Activated CD4-positive, alpha-beta T cell treated with anti-CD3 and anti-CD28 coated beads, Interleukin-2, amount 50 U/mL, for 4 hours (primary cell): ENCODE measurements at places on chromosomes 16 and 17.

DNA sequence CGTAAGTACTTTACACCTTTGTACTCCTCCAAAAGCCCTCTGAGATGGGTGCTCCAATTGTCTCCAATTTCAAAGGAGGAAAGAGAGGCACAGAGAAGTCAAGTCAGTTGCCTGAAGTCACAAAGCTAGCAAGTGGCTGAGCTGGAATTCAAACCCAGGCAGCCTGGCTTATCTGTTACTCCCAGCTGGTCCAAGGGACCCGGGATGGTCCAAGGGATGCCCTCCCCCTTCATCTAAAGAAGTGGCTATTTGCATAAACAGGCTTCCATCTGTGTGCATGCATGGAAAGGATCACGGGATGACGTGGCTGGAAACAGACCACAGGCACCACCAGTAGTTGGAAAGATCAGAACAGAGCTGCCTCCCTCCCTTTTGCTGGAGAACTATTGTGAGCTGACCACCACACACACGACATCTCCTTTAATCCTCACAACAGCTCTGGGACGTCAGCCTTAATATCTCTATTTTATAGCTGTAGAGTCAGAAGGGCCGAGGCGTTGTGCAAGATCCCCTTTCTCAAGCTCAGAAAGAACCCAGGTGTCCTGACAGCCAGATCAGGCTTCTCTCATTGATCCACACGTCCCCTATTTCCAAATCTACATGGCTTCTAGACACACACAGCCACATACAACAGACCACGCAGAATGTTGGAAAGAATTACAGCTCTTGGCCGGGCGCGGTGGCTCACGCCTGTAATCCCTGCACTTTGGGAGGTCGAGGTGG lies 10.9 kb upstream of the COL1A1 start:
- DNase-seq, result no peak

DNA sequence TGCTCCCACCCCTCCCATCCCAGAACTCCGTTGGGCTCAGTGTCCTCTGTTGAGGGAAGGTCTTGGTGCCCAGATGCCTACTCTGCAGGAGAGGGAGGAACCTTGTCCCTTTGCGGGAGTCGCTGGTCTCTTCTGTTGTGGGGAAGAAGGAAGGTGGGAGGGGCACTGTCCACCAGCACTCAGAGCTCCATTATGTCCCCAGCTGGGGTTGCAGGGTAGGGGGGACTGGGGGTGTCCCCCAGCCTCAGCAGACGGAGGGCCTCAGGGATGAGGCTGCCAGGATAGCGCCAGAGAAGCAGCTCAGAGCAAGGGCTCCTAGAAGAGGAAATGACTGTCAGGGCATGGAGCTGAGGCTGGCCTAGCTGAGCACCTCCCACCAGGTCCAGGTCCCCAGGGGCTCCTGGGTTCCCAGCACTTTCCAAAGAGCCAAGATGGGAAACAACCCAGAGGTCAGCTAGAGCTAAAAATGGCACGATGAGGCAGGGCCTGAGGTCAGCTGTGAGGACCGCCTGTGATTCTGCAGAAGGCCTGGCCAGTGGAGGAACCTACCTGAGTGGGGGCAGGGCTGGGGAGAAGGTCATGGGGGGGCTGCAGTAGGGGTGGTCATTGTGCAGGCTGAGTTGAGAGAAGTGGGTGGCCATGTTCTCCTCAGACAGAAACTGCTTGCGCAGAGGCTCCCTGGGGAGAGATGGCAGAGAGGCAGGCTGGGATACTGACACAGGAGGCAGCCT lies 893 bp downstream of the HCFC1R1 start:
- no peak for DNase-seq

- no peak for DNase-seq
These were observed 1.2 kb downstream of the OR1F1 start for GRCh38 chr16:3188925-3189825.

GRCh38 chr17:64218066-64218465 lies 45.0 kb downstream of the TEX2 start:
- peak; percentile 15 for DNase-seq

- peak; percentile 57 for DNase-seq
These were observed 19.1 kb downstream of the OSBPL7 start for GRCh38 chr17:47802341-47803022.

DNA sequence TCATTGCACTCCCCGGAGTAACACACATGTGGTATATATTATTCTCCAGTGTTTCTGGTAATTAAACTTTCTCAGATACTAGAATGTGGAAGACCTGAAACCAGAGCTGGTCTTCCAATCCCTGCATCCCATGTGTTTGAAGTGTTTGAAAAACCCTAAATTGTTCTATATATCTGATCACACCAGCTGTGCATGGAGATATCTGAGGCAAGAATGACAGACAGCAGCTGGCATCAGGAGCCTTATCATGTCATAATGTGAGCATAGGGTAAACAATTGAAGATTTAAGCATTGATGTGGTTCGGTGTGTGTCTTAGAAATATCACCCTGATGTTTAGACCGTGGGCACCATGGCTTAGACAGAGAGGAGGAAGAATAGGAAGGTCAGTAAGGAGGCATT lies 251.0 kb downstream of the CDH11 start:
- DNase-seq, result no peak

DNA sequence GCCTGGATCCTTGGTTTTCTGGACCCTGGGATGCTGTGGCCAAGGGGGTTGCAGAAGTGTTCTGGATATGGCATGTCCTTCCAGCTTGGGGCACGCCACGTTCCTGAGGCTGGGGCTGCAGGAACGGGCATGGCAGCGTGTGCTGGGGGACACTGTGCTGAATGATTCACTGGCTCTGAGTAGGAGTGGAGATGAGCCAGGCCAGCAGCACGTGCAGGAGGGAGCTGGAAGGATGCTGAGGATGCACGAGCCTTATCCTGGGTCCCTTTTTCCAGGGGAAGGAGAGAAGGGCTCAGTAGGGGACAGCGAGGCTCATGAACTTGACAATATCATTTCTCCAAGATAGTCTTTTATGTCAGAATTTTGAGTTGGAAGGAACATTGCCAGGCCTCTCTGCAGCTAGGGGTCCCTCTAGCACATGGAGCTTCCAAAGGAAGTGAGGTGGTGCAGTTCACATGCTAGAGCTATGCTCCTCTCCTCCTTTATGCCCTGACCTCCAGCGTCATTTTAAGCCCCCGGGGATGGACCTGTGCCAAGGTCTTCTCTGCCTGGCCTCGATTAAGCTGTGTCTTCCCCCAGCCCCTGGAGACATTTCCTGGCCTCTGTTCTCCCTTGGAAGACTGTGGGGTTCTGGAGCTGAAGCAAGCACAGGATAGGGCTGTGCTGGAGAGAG lies 125.9 kb downstream of the OR1D5 start:
- DNase-seq, result no peak

- DNase-seq, result no peak
These were observed 10.9 kb downstream of the KIFC3 start for GRCh38 chr16:57791195-57791892.

DNA sequence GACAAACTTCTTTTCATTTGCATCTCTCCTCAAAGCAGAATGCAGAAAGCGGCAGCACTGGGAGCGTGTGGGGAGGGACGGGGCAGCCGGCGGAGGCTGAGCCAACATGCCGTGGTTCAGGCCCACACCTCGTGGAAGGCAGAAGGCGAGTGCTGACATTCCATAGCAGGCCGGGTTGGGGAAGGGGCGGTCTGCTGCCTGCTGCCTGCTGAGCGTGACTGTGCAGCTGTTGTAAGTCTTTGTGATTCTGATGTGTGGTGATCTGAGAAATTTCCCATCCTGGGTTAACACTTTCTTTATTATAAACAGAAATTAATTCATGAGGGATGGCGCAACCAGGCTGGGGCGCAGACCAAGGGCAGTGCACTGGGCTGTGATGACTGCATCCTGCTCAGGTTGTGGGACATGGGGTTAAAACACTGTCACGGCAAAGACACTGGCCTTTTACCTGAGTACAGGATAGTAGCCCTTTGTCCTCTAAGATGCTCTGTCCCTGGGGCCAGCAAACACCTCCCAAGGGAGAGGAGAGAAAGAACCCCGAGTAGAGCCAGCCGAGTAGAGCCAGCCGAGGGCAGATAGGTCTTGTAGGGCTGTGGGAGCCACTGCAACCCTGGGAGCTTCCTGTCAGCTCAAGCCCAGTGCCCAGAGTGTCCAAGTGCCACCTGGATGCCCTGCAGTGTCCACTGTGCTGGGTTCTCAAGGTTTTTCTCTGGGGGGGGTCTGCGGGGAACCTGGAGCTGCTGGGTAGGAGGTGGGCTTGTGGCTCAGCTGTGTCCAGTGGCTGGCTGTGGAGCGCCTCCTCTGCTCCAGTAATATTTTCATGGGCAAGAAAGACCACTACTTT lies 8.8 kb upstream of the DNASE1 start:
- DNase-seq, result no peak

DNA sequence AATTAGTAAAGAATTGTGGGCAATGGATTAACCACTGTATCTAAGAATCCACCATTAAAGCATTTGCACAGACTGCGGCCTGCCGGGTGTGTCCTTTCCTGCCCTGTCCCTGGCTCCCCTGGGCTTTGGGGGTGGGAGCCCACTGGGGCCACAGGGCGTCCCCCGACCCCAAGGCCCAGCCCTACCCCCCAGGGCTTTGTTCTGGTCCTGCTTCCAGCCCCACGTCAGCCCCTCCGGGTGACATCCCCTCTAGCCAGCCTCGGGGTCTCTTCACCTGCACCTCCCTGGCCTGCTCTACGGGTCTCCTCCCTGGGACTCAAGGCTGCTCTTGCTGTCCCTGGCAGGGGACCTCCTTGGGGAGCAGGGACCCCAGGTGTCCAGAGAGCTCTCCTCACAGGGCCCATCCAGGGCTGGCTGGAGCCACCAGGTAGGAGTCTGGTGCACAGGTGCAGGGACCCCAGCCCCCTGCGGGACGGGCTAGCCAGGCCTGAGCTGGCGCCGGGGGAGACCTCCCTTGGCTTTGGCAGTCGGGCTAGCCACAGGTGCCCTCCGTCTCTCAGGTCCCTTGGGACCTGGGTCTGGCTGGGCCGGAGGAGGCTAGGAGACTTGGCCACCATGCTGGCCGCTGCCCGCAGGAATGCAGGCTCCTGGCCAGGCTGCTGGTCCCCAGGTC lies 6.4 kb upstream of the BAIAP3 start:
- DNase-seq, result no peak

- no peak for DNase-seq
These were observed 80.4 kb downstream of the C16orf78 start for GRCh38 chr16:49453983-49454382.

GRCh38 chr17:61495161-61495857 lies 43.1 kb downstream of the TBX4 start:
- DNase-seq, result no peak

DNA sequence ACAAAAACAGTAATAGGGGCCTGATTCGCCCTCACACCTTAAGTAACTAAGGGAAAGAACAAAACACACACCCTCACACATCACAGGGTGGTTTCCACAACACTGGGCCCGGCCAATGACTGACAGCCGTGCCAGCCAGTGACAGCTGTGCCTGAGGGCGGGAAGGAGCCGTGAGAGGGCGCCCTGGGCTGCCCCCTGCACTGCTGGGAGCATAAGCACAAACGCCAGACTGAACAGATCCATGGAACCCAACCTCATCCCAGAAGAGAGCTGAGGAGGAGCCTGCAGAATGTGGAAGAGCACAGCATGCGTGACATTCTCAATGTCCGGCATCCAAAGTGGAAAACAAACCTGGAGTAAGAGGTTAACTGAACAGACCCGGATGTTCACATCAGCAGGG lies 16.0 kb downstream of the CSNK1D start:
- peak; percentile 52 for DNase-seq

GRCh38 chr17:6668727-6669425 lies 17.3 kb downstream of the C17orf100 start:
- DNase-seq, result no peak

GRCh38 chr17:15106540-15106939 lies 158.6 kb downstream of the PMP22 start:
- no peak for DNase-seq

- no peak for DNase-seq
These were observed 25.8 kb downstream of the ADCY9 start for GRCh38 chr16:4090351-4090851.

GRCh38 chr17:76131692-76132573 lies 9.1 kb downstream of the FOXJ1 start:
- no peak for DNase-seq

DNA sequence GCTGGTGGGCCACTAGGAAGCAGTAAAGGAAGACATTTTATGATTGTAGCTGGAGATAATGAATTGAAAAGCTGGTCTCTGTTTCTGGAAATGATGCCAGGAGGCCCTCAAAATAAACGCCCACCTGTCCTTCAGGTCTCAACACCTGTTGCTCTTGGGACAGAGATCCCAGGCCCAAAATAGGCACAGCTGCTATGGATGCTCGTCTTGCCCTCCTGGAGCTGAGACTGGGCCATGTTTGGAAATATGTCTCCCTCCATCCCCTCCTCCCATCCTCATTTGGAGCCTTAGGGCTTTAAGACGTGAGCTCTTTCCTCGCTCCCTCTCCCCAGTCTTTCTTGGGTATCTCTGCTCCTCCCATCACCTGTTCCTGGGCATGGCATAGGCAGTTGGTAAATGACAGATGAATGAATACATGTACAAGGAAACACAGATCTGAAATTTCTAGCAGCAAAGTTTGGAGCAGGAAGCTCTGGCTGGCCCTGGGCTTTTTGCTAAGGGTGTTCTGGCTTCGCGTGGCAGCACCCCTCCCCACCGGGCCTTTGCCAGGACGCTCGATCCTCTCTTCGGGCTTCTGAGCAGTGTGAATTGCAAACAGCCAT lies 33.3 kb downstream of the MYH3 start:
- DNase-seq, result no peak

- no peak for DNase-seq
These were observed 81.8 kb downstream of the PRKCB start for GRCh38 chr16:23917621-23918020.

- DNase-seq, result no peak
These were observed 158.1 kb upstream of the CIBAR2 start for GRCh38 chr16:85270374-85270773.

DNA sequence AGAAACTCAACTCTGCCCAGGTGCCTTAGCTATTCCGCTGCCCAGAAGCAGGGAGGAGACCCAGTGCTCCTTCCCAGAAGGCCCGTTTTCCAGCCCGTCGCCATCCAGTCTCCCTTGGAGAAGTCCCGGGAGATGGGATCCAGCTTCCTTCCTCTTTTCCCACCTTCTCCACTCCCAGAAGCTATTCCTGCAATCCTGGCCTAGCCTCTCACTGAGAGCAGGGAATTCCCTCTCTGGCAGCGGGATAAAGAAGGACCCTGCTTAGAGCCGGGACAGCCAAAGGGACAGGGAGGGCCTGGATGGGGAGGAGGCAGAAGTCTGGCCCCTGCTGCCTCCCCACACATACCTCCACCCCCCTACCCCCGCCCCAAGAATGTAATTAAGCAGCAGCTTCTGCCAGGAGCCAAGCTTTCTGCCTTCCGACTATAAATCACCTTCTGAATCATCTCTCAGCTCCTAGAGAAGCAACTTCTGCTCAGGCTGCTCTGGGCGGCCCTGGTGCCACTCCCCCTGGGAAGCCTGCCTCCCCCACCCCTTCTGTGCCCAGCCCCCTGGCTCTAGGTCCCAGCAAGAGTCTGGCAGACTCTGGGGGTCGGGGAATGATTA lies 6.4 kb downstream of the WNT3 start:
- DNase-seq, result no peak

- DNase-seq, result no peak
These were observed 33.2 kb downstream of the CCDC57 start for GRCh38 chr17:82179412-82179811.
